Esophagus squamous epithelium (tissue), 5 donors: ENCODE measurements at places on chromosomes 11 and 22.

DNA sequence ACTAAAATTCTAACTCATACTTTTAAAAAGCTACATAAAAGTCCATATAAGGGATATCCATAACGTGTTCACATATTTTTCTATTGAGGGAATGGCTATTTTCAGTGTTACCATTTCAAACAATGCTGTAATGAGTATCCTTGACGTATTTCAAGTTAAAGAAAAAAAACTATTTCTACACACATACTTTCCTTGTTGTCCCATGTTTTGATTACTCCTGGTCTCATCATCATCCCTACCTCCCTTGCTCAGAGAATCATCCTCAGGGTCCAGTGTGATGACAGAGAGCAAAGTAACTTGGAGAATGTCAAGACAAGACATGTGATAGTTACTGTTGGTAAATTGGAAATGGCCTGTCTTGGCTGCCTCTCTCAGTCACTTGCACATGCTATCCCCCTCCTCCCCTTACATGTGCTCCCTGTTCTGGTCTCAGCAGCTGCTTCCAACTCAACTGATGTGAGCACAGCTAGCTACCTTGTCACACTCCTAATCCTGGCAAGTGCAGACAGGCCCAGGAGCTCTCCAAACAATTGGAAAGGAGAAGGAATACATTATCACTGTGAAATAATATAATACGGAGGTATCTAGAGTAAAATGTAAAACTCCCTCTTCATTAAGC lies 21.8 kb downstream of the NUMA1 start:
- no peak for DNase-seq

GRCh38 chr11:34192481-34193401 lies 87.3 kb downstream of the NAT10 start:
- DNase-seq = no peak

GRCh38 chr11:90874281-90874680 lies 651.4 kb upstream of the CHORDC1 start:
- DNase-seq = no peak

- DNase-seq = no peak
Measured at GRCh38 chr11:2702771-2703362, 3.1 kb upstream of the KCNQ1OT1 start.

- DNase-seq = no peak
Measured at GRCh38 chr11:125239585-125240560, 75.3 kb downstream of the PKNOX2 start.

GRCh38 chr11:66126064-66126463 lies 56.0 kb downstream of the PACS1 start:
- no peak for DNase-seq

GRCh38 chr22:28963362-28963761 lies 80.0 kb downstream of the ZNRF3 start:
- DNase-seq = no peak

DNA sequence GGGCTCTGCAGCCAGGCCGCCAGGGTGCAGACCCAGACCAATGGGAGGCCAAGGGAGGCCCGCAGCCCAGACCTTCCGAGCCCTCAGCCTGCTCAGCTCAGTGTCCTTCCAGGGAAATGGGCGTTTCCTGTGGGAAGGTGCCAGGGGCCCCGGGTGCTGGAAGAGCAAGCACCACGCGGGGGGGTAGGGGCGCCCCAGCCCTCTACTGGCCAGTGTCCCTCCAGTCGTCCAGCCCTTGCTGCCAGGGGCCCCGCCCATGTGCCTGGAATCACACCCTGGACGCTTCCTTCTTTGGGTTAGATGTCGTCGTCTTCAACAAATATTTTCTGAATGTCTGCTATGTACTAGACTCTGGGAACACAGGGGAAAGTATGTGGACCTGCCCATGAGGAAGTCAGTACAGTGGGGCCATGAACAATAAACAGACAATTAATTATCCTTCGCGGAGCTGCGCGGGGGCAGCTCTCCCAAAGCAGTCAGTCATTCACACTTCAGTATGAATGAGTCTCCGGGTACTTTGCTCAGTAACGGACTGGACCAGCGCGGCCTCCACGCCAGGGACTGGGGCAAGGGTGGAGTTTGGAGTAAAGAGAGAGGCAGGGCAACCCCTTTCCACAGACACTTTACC lies 60.2 kb downstream of the CDKN1C start:
- DNase-seq = no peak

DNA sequence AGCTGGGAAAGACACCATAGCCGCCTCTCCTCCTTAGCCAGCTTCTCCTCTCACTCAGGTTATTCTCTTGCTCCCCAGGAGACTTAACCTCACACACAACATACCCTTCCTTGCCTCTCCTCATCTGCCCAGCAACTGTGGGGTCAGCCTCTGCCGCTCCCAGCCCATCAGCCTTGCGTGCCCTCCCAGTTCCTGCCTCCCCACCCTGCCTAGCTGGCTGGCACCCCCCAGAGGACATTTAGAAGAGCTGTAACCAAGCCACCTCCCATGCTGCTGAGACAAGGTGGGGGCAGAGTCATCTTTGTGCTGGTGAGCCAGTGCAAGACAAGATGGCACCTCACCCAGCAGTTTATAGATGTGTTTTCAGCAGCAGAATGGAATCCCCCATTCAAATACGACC lies 38.2 kb downstream of the TOM1 start:
- DNase-seq = no peak

DNA sequence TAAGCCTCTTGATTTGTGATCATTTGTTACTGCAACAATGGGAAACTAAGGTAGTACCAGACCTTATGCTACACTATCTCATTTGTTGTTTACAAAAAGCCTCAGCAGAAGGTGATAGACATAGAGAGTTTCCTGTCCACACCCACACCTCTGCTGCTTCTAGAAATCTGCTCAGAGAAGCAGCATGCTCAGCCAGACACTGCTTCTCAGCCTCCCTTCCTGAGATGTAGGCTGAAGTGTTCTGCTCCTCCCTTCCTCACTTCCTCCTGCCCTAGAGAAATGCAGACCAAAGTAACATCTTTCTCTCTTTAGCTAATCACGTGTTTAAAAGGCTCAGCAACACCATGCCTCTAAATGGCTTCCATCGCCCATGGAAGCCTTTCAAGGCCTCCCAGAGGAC lies 88.4 kb downstream of the SLC1A2 start:
- DNase-seq = no peak

GRCh38 chr11:116454020-116454645 lies 318.7 kb downstream of the BUD13 start:
- DNase-seq = no peak

DNA sequence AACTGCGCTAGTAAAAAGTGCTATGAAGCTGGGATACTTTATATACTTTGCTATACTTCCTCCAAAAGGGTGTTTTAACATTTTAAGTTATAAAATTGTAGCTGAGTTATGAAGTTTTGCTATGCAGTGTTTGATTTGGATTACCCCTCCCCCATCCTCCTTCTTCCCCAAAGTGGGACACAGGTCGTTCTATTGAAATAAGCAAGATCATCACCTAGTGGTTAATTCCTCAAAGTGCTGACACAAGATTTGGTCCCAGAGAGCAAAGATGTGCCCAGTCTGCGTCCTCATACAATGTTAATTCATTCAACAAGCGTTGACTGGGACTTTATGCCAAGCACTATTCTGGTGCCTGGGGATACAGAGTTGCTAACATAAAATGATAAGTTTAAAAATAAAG lies 78.5 kb downstream of the SPON1 start:
- no peak for DNase-seq

- no peak for DNase-seq
Measured at GRCh38 chr22:34297536-34298120, 377.4 kb upstream of the LARGE1 start.

GRCh38 chr11:70771099-70771885 lies 373.0 kb downstream of the CTTN start:
- no peak for DNase-seq

GRCh38 chr11:13880634-13881033 lies 81.9 kb upstream of the SPON1 start:
- DNase-seq = no peak

GRCh38 chr11:86596861-86597586 lies 75.4 kb downstream of the ME3 start:
- DNase-seq = no peak

GRCh38 chr11:118175993-118176777 lies at the start of gene SCN2B:
SCN2B (minus strand) TSS chr11:118176639; CDS start chr11:118176431, 208 bp downstream.
- no peak for DNase-seq

GRCh38 chr11:1000357-1001278 lies 35.9 kb downstream of the MUC6 start:
- no peak for DNase-seq

GRCh38 chr11:70674605-70675004 lies 276.3 kb downstream of the CTTN start:
- DNase-seq = no peak

DNA sequence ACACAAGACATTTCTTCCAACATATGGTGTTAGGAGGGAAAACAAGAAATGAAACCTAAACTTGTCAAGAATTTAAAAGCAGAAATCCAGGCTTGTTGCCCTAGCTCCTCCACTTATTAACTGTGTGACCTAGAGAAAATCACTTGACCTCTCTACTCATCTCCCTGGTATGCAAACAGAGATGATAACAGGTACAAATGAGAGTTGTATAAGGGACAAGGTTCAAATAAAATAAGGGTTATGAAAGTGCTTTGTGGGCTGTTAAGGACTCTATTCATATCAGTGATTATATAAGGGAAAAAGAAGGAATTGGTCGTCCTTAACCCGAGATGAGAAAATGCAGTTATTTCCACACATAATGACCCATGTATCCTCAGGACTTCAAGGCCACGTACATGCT lies 372.7 kb upstream of the TENM4 start:
- DNase-seq = no peak

- DNase-seq = no peak
Measured at GRCh38 chr11:69463181-69463994, 18.1 kb upstream of the LINC01488 start.

- DNase-seq = no peak
Measured at GRCh38 chr11:47536915-47537314, 16.0 kb downstream of the CELF1 start.

- no peak for DNase-seq
Measured at GRCh38 chr11:45023065-45023365, 72.3 kb upstream of the TP53I11 start.

DNA sequence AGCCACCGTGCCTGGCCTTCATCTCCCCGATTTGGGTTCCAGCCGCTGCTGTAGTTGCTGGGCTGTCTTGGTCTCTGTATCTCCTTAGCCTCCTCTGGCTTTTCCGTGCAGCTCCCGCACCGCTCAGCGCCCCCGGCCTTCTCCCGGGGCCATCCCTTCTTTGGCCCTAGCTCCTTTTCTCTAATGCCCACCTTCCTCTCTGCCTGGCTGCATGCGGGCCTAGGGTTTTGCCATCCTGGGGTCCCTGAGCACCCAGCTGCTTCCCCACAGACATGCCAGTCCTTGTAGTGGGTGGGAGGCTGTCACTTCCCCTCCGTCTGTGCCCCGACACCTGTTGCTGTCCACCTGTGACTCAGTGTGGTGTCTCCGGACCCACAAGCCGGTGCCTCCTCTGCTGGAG lies 36.4 kb downstream of the KCNJ4 start:
- DNase-seq = no peak

- no peak for DNase-seq
Measured at GRCh38 chr11:46149826-46150225, 28.6 kb upstream of the PHF21A start.

GRCh38 chr11:122850076-122850631 lies 11.9 kb downstream of the CRTAM start:
- no peak for DNase-seq

DNA sequence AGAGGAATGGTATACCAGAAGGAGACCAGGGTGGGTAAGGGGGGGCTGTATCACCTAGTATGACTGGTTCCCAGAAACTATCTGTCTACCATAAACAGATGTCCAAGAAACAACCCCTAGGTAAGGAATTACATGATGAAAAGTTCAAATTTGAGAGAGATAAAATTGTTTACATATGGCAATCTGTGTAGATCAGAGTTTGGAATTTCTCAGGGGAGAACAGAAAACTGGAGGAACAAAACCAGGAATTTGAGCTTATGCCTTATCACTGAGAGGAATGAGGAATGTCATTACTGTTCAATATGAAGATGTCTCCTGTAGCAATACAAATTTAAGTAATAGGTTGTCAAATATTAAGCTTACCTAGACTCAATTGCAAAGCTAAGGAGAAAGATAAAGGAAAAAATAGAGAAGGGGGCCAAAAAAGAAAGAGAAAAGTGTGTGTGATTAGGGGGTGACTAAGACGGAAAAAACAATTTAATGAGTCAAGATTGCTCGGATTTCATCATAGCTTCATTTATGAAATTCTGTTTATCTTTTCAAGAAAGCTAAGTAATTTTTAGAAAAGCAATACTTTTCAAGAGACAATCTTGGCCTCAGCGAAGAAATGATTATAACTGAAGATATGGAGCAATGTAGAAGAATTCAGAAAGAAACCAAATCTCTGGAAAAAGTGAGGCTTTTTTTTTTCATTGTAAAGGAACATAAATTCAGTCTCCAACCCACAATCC lies 117.8 kb downstream of the APOL5 start:
- no peak for DNase-seq

- DNase-seq = no peak
Measured at GRCh38 chr11:71996946-71997345, 1.8 kb upstream of the IL18BP start.

DNA sequence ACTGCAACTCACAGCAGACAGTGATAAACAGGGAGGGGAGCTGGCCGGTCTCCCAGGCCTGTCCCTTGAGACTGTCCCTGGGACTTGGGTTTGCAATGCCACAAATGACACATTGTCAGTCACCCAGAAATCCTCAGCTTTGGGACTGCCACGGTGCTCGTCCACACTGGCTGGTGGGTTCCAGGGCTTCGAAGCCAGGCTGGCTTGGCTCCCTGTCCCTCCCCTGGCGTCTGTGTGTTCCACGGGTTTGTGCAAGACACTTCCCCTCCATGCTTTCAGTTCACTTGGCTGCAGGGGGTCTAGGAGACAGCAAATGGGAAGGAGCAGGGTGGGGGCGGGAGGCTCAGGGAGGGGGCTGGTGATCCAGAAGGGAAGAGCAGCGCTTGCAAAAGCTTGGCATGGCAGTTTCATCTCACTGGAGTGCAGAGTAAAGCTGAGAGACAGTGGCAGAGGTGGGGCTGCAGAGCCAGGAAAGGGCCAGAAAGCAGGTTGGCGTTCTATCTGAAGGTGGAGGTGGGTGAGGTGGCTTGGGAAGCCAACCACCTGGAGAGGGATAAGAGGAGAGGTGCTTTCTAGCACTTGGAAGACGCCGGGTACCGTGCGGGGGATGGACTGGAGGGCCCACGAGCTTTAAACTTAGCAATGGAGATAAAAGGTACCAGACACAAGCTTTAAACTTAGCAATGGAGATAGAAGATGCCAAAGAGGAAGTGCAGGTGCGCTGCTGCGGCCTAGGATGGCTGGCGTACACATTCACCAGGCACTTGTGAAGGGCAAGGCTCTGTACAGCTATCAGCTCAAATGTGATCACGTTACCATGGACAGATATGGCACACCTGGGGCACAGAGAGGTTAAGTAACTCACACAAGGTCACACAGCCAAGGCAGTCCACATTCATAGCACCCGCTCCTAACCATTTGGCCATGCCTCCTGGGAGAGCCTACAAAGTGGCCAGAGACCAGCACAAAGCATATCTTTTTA lies 86.4 kb upstream of the SHISAL1 start:
- no peak for DNase-seq
